Body of pancreas (tissue), 4 donors: ENCODE measurements at places on chromosomes 5 and 9.
A peak's percentile ranks its signal among the peaks of the same experiment; 100 is the strongest.

DNA sequence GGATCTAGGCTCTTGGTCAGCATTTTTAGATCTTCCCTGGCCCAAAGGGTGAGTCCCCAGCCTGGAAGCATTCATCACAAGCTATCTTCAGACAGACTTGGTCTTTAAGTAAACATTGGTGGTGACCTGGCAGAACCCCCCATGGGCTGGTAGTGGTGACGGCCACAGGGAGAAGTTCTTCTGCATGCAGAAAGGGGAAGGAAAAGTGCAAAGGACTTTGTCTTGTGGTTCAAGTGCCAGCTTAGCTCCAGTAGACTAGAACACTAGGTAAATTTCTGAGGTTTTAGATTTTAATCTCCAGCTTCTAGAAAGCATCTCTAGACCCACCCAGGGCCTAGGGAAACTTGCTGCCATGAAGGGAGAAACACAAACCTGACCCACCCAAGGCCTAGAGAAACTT lies 584.0 kb downstream of the CHSY3 start:
- DNase-seq: no peak

DNA sequence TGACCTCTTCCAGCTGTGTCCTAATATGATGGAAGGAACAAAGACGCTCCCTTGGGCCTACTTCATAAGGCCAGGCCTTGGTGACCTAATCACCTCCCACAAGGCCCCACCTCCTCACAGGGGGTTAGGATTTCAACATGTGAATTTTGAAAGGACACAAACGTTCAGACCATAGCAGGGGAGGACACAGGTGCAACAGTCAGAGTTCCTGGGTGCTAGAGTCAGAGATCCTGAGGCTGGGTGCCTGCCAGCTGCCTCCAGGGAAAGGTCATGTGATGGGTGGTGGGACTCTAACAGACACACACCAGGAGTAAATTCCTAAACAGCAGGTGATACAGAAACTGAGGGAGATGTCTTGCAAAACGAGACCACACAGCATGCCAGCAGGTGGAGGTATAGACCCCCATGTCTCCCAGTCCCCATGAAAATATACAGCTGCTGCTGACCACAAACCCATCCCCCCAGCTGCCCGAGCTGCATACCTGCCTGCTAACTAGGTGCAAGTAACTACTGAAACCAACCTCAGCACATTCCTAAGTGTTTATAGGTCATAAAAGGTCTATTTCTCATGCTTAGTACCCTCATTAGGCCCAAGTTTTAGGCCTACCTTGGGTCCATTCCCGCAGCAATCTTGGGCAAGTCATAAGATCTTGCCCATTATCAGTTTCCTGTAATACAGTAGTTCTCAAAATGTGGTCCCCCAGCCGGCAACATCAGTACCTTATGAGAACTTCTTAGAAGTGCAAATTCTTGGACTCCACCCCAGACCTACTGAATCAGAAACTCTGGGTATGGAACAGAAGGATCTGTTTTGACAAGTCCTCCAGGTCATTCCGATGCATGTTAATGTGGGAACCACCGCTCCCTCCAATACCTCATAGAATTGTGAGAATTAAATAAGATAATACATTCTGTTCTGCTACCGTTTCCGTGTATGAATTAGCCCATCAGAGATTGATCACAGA lies 245.3 kb downstream of the ENC1 start:
- peak; percentile 31 for DNase-seq

GRCh38 chr5:115661101-115661500 lies 35.3 kb upstream of the TMED7 start:
- no peak for DNase-seq

- DNase-seq: no peak
Measured at GRCh38 chr5:50744776-50745175, 78.3 kb downstream of the PARP8 start.

DNA sequence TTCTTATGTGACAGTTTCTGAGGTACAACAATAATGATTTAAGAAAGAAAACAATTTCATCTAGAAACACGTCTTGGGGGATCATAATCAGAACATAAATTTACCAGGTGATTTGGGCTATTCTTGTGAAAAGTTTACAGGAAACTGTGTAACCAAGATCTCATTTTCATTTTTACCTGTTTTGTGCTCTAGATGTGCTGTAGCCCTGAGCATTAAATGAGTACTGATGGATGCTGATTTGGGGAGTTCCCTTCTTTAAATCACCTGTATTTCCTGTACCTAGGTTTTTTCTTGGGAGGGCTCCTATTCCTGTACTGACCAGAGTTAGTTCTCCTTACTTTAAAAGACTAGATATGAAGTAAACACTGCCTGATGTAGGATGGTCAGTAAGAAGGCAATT lies 12.7 kb downstream of the MATR3 start:
- no peak for DNase-seq

DNA sequence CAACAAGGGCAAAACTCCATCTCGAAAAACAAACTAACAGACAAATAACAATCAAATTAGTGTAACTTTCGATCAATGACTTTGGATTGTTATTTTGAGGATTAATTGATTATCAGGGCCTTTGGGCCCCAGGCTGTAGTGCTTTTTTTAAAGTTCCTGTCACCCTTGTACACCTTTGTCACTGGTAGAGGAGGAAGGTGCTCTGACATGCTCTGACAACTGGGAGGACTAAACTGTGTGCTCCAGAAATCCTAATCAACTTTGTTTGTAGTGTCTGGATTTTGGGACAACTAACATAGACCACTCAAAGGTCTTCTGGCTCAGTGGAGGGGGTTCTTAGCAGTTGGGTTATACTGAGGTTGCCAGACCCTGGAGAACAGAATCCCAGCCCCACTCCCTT lies 1.8 kb downstream of the TXN start:
- DNase-seq: no peak

DNA sequence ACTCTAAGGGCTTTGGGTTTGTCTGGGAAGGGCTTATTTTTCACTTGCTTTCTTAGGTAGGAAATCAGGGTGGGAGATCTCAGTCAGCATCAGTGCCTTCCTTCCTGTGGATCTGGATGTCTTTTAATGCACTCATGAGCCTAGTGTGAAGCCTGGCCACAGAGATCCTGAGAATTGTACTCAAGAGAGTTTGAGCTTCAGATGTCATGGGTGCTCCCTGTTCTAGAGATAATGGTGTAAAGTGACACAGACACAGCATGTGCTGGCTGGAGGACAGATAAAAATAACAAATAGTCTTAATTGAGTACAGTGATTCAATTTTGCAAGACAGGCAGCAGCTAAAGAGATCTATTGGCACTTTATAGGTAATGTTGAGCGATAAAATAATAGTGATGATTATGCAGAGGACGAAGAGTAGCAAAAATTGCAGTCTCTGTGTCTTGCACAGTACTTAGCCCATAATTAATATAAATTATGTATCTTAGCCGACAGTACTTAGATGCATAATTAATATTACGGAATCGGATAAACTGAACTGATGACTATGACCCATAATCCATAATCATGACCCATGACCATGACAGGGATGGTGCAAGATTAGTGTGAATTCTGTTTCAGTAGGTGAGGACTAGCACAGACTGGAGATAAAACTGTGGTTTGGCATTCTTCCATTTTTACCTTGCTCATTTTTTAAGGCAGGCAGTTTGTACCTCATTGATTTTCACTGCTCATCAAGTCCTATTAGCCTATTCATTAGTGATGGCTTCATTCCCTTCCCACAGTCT lies 408.7 kb upstream of the PIK3R1 start:
- no peak for DNase-seq

- no peak for DNase-seq
Measured at GRCh38 chr9:73260506-73260905, 108.8 kb downstream of the ANXA1 start.

- DNase-seq: no peak
Measured at GRCh38 chr5:76947082-76947503, 5.8 kb upstream of the CRHBP start.

DNA sequence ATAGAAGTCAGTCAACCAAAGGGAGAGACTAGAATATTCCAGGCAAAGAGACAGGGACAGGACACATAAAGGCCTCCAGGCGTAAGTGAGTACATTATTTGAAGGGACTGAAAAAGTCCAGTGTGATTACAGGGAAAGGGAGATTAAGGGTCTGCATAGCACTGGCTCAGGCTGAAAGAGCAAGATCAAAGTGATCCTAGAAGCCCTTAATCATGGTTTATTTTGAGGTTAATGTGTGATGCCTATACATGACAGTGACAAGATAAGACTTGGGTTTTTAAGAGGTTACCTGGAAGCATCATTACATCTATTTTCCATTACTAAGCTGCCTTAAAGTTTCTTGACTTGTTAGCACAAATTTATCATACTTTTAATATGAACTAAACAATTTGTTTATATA lies 25.8 kb downstream of the LMBRD2 start:
- DNase-seq: no peak

DNA sequence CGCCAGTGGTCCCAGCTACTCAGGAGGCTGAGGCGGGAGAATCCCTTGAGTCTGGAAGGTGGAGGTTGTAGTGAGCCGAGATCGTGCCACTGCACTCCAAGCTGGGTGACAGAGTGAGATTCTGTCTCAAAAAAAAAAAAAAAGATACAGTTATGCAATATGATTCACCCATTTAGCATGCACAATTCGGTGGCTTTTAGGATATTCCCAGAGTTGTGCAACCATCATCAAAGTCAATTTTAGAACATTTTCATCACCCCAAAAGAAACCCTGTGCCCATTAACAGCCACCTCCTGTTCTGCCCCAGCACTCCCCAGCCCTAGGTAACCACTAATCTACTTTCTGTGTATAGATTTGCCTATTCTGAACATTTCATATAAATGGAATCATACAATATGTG lies 4.3 kb upstream of the DHFR start:
- DNase-seq: no peak

GRCh38 chr5:131548176-131548575 lies 86.9 kb downstream of the RAPGEF6 start:
- no peak for DNase-seq

- DNase-seq: peak; percentile 5
Measured at GRCh38 chr9:26413611-26414010, 479.0 kb downstream of the CAAP1 start.

- no peak for DNase-seq
Measured at GRCh38 chr5:154194345-154195329, 4.1 kb downstream of the GALNT10 start.

DNA sequence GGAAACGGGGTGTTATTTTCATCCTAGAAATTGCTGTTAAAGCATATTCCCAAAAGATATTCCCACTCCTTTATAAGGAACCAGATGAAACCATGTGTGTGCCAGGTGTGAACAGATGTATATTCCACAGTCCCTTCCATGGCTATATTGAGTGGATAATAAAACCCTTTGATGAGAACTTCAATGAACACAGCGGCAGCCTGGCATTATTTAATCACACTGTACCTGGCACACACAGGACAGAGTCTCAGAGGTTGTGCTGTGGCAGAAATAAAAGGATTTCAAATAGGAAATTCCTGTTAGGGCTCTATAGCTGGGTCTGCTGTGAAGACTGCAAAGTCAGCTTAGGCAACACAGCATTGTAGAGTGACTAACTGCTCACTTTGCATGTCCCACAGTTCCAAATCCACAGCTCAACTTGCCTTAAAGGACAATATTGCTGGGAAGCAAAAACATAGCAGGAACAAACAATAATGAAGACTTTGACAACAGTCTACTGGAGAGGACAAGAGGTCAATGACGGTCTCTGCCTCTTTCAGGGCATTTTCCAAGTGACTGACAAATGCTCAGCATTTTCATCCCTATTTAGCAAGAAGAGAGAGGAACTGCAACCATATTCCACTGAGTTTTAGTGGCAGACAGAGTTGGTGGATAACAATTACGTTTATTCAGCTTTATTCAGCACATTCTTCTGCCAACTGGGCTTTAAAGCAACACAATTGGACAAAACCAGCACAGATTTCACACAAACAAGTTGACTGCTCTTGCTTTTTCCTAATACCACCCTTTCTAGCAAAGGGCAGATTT lies 255.7 kb upstream of the RGMB start:
- no peak for DNase-seq

- DNase-seq: peak; percentile 10
Measured at GRCh38 chr5:143955141-143955540, 143.2 kb downstream of the HMHB1 start.

- no peak for DNase-seq
Measured at GRCh38 chr5:135240781-135241360, 158.2 kb downstream of the MACROH2A1 start.

DNA sequence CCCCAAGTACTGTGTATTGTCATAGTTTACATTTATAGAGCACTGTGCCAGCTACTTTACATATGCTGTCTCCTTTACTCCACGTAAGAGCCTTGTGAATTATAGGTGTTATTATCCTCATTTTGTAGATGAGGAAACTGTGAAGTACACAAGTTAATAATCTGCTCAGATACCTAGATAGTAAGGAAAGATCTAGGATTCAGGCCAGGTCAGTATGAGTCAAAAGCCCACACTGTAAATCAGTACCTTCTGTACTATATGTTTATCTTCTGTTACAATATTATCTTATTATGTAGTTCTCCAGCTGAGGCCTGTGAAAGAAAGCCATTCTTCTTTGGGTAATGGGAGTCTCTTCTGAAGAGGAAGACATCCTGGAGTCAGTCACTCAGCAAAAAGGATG lies 72.4 kb upstream of the TLX3 start:
- no peak for DNase-seq

DNA sequence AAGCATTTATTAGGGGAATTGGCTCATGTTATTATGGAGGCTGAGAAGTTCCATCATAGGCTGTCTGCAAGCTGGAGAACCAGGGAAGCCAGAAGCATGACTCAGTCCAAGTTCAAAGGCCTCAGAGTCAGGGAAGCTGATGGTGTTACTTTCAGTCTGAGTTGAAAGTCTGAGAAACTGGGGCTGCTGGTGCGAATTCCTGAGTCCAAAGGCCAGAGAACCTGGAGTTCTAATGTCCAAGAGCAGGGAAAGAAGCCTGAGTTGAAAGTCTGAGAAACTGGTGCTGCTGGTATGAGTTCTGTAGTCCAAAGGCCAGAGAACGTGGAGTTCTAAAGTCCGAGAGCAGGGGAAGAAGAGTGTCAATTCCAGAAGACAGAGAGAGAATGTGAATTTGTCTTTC lies 641.1 kb downstream of the ISL1 start:
- DNase-seq: no peak

DNA sequence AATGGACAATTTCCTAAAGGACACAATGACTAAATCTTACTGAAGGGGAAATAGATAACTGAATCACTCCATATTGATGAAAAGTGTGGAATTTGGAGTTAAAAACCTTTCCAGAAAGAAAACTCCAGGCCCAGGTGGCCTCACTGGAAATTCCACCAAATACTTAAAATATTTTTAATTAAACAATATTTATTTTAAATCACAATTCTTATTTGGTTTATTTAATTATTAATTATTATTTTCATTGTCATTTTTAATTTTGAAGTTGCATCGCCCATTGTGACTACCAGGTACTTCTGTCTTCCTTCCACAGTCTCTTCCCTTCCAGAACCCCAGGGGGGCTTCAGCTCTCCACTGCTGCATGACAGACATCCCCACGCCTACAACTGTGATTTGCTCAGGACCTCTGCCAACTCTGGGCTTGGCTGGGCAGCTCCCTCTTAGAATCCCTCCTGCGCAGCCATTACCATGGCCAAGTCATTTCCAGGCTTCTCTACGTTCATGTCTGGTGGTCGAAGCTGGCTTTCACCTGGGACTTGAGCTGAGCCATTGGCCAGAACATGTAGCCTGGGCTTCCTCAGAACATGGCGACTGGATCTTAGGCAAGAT lies 16.4 kb upstream of the GADD45G start:
- DNase-seq: no peak

GRCh38 chr9:6614489-6614888 lies 31.0 kb downstream of the GLDC start:
- DNase-seq: no peak

GRCh38 chr5:127851964-127852363 lies 148.8 kb downstream of the CCDC192 start:
- DNase-seq: no peak

- DNase-seq: no peak
Measured at GRCh38 chr5:61549530-61549929, 217.5 kb downstream of the ZSWIM6 start.
